ENCODE measurements at places on chromosomes 7 and 10.

GRCh38 chr10:84296091-84296981, 32.1 kb upstream of the CCSER2 start:
- no peak for DNase-seq

DNA sequence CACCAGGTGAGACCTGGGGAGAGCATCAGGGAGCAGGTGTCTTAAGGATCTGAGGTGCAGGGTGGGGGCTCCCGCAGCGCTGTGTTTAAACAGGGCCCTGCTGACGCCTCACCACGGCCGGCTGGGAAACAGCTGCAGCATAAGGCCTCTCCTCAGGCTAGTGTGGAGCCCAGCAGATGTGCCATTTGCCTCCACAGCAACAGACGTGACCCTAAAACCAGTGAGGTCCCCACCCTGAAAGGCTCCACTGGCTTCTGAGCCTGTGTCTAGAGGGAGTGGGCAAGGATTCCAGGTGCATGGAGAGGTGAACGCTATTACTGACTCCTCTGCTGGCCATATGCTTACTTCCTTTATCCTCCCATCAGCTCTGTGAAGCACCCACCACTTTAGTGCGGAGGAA, 47.8 kb downstream of the SYPL1 start:
- DNase-seq: no peak

DNA sequence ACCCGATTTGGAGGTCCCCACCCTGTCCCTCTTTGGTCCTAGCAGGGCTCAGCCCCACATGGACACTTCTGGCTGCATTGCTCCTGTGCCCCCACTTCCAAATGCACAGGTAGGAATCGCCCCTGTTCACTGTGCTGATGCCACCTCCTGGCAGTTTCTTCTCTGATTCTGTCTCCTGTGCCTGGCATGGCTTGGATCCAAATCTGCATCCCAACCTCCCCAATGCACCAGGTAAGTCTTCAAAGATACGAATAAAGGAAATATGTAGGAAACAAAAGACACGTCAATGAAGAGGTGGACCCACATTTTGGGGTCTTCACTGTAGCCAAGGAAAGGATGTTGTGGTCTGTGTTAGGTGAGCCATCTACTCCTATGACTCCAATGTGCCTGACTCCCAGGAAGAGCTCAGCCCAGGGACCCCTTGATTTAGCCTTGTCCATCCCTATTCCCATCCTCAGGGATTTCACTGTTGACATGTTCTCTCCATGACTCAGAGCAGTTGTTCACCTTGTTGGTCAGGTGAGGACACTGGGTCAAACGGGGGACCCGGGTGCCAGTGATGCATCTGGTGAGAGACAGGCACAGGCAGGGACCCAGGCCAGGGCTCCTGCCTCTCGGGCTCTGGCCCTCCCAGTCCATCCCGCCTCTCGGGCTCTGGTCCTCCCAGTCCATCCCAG, 341.8 kb downstream of the CXCL12 start:
- DNase-seq: no peak

- DNase-seq: no peak
Observed at GRCh38 chr7:90720984-90721760, 125.1 kb downstream of the CDK14 start.

DNA sequence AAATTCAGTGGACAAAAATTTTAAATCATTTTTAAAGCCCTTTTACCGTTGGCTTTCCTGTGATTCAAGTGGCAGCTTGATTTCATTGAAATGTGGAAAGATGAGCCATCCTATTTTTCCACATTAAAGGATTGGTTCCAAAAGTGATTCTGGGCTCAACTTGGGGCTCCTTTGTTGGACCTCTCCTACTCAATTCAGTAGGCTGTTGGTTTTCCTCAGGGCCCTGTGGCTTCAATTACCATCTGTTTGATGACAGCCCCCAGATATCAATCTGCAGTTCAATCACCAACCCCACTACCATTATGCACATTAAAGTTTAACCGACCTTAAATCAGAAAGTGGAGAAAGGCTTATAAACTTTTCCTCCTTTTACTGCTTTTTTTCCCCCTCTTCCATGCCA, 47.3 kb downstream of the AVL9 start:
- no peak for DNase-seq

DNA sequence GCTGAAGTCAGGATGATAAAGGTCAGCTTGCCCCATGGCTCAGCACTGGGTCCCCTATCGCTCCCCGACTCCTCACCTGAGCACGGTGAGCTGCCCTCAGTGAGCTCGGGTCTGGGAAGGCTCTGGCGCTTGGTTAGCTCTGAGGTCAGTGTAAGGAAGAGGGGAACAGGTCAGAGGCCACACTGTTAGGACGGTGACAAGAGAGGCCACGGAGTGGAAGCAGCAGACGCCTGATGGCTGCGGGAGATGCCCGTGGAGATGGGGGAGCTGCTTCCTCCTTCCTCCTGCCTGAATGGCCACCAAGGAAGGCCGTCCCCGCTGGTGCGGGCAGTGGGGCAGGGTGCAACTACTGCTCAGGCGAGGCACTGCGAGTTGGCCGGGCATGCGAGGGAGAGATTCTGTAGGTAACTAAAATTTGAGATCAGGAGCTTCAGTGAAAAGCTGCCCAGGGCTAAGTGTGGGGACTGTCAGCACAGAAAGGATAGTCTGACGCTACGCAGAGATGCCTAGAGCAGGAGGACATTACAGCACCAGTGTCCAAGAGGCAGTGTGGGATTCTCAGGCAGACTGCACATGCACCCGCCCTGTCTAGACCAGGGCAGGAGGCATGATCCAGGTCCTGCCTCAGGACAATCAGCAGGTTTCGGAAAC, 231.3 kb upstream of the GRB10 start:
- DNase-seq: no peak

- no peak for DNase-seq
Observed at GRCh38 chr7:23247046-23247602, 549 bp downstream of the GPNMB start.
